ENCODE measurements at places on chromosomes 2 and 18.
A peak's percentile ranks its signal among the peaks of the same experiment; 100 is the strongest.

DNA sequence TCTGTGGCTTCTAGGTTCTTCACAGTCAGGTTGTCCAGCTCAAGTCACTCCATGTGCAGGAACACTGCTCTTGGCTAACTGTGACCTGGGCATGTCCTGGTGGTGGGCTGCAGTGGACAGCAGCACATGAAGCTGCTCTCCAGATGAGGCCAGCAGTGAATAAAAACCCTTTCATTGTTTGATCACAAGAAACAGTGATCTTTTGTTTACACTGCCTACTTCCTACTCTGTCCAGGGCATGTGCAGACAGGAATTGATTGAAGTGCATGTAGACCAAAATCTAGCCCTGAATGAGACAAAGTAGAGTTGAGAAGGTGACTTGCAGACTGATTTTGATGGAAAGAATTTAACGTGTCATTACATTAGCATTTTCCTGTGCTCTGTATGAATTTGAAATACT, 34.9 kb downstream of the BCL2L11 start:
- DNase-seq: no peak

GRCh38 chr18:74496508-74497323, 553 bp downstream of the CNDP2 start:
- peak; percentile 36 for DNase-seq

GRCh38 chr2:25293958-25294562, 47.7 kb downstream of the DNMT3A start:
- DNase-seq: no peak

- no peak for DNase-seq
Measured at GRCh38 chr2:125652280-125652679, 1003.7 kb upstream of the GYPC start.

GRCh38 chr2:69559442-69560146, 83.9 kb downstream of the AAK1 start:
- DNase-seq: peak; percentile 40

- peak; percentile 62 for DNase-seq
Measured at GRCh38 chr2:45283764-45284620, 274.7 kb upstream of the SIX2 start.

DNA sequence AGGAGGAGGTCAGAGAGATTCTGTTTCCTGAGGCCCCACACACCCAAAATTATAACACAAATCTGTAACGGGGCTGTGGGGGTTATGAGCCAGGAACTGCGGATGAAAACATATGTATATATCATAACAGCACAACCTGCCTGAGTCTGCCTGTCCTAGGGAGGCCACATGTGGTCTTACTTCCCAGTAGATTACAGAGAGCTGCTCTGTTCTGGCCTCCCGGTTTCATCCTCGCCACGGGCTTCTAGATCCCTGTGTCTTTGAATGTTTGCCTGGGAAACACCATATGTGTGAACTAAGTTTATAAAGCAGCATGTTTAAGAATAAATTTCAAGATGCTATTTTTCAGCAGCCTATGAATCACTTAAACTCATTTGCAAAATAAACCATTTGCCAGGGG, 124.0 kb downstream of the TMEM200C start:
- peak; percentile 30 for DNase-seq

Measured in fibroblast of skin of right quadriceps (primary cell).